Stimulated activated CD8-positive, alpha-beta memory T cell treated with anti-CD3 and anti-CD28 coated beads, Interleukin-2, amount 100 ng/mL, for 1 hour (primary cell): ENCODE measurements at places on chromosomes 7 and 10.

DNA sequence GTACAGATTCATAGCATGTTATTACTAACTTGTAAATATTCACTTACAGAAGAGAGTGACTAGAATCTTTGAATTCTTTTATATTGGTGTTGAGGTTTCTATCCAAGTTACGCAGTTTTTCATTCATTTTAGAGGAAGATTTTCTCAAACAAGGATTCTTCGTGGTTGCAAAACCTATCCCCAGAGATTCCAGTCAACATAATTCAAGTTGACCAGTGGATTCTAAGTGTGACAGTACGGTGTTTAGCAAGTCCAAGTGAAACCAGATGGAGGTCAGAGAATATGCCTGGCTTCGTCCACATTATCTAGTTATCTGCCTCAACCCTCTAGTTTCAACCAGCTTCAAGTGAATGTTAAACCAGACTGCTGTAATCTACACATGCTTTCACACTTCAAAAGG lies 131.9 kb downstream of the SDK1 start:
- DNase-seq = no peak

GRCh38 chr7:47505312-47506007 lies 76.5 kb downstream of the TNS3 start:
- DNase-seq = no peak

DNA sequence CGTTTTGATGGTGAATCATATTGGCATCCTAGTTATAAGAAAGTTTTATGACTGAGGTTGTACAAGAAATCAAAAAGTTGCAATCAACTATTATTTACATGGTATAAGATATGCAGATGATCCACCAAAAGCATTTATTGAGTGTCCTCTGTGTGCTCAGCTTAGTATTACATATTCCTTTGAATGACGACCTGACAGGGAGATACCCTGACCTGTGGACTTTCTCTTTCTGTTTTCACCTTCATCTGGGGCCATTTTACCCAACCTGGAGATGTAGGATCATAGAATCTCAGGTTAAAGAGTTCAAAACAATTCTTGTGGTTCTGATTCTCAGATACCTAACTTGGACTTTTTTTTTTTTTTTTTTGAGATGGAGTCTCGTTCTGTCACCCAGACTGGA lies 269.1 kb upstream of the SORCS1 start:
- DNase-seq = no peak

DNA sequence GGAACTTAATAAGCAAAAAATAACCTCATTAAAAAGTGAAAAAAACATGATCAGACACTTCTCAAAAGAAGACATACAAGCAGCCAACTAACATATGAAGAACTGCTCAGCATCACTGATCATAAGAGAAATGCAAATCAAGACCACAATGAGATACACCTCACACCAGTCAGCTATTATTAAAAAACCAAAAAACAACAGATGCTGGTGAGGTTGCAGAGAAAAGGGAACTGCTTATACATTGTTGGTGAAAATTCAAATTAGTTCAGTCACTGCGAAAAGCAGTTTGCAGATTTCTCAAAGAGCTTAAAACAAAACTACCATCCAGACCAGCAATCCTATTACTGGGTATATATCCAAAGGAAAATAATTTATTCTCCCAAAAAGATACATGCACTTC lies 513.3 kb downstream of the MDFIC start:
- no peak for DNase-seq

DNA sequence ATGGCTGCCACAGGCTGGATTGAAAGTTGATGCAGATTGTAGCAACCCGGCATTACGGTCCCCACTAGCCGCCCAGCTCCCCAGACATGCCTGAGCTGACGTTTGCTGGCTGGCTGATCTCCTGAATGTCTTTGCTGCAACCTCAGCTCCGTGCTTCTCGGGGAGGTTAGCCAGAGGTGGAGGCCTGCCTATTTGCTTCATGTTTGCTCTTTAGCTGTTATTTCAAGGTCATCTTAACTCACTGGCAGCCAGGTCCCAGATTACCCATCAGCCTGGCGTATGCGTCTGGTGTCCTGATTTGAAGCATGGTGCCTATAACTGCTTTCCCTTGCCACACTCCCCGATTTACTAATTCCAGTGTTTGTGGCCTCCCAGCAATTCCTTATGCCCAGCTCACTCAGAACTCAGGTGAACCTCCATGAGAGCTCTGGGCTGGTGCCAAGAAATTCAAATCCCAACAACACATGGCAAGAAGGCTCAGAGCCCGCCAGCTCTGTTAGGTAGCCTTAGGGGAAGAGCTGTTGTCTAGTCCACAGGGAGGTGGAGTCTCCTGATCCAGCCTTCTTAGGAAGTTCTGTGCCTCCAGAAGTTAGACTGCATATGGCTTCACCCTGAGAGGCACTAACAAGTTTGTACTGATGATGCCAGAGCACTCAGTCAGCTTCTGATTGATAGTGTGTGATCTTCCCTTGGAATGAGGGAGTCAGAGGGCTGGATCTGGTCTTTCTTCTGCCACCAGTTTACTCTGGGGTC lies 69.7 kb upstream of the EXOC4 start:
- no peak for DNase-seq

- no peak for DNase-seq
Observed at GRCh38 chr7:83143107-83143506, 19.6 kb downstream of the PCLO start.

GRCh38 chr10:123870260-123870659 lies 21.3 kb downstream of the CPXM2 start:
- DNase-seq = no peak

DNA sequence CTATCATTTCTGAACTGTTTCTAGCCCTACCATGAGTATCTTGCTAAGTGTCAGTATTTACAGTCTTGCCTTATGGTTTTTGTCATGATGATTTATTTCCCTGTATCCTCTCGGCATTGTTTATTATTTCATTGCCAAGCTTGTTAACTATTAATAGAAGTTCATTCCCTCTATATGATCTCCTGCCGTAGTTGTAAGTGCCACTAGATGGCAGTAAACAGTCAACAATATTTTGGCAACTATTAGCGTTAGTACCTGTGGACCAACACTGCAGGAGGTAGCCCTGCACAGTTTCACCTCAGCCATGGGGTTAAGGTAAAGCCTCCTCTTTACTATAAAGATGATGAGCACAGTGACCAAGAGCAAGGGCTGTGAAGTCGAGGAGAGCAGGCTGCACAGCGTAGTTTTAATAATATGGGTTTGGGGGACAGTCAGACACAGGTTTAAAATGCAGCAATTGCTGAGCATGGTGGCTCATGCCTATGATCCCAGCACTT lies 26.1 kb upstream of the CCNJ start:
- no peak for DNase-seq

- DNase-seq = no peak
Observed at GRCh38 chr10:63628526-63629362, 107.5 kb downstream of the REEP3 start.

GRCh38 chr7:103445228-103446048 lies 569 bp downstream of the SLC26A5 start:
- no peak for DNase-seq

GRCh38 chr10:454860-455259 lies 234.6 kb downstream of the DIP2C start:
- DNase-seq = no peak
